ENCODE measurements at places on chromosomes 12 and 14.

DNA sequence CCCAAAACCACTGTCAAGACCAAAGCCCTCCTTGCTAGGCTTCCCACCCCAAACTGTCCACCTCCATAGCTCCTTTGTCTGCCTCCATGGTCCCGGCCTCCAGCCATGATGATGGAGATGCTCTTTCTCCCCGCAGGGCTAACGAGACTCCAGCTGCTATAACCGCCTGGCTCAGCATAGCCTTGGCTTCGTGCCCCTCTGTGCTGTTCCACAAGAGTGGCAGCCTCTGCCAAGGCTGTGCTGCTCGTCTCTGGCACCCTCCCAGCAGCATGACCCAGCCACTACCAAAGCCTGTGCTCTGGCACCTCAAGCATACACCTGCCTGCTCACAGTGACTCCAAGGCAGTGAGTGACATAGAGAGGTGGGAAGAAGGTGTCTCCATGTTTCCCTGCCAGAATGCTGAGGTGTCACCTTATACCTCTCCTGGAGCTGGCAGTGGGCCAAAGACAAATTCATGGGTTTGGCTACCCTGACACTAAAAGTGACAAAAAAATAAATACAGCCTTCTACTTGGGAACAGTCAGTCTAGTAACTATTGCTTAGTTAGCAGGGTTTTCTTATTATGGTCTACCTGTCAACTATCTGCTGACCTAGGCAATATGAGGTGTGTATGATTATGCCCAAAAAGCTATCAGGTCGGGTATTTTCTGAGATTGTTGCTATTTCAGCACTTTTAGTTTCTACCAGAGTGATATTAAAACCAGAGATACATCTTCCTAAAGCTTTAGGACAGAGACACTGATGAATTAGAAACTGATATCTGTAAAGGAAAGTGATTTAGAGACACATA, 16.1 kb upstream of the KRT73 start:
- no peak for DNase-seq

DNA sequence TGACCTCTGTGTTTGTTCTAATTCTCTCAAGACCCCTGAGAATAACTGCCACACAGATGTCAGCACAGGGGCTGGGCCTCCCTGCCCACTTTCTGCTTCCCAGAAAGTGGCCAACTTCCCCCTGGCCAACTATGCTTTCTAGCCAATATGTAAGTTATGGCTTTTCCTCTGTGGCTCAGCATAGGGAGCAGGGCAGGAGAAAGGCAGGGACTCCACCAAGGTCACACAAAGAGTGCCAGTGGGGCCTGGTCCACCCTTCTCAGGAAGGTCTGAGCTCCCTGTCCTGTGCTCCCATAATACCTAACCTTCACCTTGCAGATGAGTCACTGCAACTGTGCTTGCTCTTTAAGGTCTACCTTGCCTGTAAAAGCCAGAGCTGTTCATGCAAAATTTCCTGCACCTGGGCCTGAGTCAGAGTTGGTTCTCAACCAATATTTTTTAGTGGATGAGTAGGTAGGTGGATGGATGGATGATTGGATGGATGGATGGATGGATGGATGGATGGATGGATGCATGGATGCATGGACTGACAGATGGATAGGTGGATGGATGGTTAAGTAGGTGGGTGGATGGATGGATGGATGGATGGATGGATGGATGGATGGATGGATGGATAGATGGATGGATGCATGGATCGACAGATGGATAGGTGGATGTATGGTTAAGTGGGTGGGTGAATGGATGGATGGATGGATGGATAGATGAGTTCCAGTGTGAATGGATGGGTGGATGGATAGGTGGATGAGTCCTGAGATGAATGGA, 64.2 kb downstream of the DIO3 start:
- no peak for DNase-seq

- no peak for DNase-seq
Observed at GRCh38 chr14:23091294-23092225, 3.4 kb downstream of the ACIN1 start.

DNA sequence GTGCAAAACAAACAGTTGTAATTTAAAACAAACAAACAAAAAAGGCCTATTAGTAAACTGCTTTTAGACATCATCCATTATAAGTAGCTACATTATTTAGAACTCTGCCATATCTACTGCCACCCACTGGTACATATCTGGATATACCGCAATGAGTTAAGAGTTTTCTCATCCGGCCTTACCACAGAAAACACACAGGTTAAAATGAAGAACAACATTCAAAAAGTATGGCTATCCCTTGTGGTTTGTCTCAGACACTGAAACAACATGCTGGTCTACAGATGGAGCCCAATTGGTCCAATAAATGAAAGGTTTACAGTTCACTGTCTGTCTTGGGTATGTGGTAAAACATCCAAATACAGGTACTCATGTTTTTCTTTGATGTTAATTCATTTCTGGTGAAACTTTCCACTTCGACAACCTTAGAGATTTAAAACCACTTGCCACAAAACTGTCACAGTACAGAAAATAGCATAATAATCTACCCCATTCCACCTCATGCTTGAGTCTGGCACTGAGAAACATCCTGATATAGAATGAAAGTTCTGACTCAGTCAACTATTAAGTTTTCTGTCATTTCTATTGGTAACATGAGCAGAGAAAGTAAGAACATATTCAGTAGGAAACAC, 354.3 kb downstream of the CEP128 start:
- no peak for DNase-seq

- no peak for DNase-seq
Observed at GRCh38 chr14:69093631-69094421, 59.1 kb downstream of the DCAF5 start.

DNA sequence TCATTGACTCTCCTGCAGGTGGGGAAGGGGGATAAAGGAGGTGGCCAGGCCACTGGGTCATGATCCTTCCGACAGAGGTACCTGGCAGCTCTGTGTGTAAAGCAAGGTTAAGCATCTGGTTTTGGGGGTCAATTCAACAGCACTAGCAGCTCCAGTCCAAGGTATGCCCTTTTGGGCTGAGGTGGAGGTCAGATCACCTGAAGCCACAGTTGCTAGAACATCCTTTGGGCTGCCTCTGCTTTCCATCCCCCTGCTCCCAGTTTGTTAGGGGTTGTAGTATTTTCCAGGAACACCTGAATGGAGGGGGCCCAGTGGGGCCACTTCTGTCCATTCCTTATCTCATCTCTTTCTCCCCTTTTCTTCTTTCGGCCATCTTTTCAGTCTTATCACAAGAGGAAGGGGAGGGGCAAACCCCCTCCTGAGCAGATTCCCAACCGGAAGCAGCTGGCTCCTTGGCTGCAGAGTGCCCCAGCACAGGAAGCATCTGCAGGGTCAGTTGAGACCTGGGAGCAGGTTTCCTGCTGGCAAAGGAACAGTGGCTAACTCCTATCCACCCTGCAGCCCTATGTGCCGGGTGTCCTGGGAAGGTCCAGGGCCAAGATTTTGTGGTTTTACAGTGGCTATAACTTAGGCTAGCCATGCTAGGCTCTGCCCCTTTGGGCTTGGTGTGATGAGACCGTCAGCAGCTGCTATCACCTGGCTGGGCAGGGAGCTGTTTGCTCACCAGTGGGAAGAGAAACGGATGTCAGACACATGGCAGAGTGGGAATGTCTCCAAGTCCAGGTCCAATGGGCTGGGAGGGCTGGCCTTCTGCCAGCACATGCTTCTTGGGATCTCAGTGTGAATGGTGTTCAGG, 40.2 kb downstream of the SH2B3 start:
- no peak for DNase-seq

DNA sequence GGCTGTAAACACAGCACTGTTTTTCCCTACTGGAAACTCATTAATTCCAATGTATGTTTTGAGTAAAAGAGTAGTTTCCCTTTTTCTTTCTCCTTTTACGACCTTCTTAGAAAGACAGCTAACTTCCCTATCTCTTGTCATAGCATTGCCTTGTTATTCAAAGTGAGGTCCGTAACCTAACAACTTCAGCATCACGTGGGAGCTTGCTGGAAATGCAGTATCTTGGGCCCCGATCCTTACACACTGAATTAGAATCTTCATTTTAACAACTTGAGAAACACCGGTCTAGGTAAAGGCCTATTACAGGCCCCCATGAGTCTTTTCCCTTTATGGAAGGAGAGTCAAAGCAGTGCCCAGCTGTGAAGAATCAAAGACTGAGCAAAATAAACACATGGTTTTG, 230.7 kb upstream of the PRKD1 start:
- DNase-seq: no peak

GRCh38 chr12:90829044-90829443, 125.9 kb downstream of the CCER1 start:
- no peak for DNase-seq

- no peak for DNase-seq
Observed at GRCh38 chr14:41461380-41461779, 145.3 kb upstream of the LRFN5 start.

- no peak for DNase-seq
Observed at GRCh38 chr12:68100241-68100640, 59.3 kb downstream of the IFNG start.

DNA sequence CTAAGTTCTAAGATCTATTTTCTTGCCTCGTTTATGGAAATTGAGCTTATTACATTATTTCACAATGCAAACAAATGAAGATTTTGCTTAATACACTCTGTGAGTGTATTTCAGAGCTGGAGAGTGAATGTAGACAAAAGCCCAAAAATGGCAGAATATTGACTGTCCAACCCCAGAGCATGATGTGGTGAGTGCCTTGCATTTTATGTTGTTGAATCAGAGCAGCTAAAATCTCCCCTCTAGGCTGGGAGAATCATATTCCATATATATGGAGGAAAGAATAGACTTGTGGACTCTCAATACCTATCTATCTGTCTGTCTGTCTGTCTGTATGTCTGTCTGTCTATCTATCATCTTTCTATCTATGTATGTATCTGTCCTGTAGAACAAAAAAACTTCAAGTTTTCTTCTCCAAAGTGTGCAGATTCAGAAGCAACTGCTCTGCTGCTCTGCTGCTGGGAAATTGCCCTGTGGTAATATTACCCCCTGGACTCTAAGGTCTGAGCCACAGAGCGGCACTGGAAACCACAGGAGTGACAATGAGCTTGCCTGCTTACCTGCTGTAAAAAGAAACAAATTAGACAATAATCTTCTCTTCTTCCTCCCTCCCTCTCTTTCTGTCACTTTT, 209.4 kb upstream of the PRICKLE1 start:
- DNase-seq: no peak

DNA sequence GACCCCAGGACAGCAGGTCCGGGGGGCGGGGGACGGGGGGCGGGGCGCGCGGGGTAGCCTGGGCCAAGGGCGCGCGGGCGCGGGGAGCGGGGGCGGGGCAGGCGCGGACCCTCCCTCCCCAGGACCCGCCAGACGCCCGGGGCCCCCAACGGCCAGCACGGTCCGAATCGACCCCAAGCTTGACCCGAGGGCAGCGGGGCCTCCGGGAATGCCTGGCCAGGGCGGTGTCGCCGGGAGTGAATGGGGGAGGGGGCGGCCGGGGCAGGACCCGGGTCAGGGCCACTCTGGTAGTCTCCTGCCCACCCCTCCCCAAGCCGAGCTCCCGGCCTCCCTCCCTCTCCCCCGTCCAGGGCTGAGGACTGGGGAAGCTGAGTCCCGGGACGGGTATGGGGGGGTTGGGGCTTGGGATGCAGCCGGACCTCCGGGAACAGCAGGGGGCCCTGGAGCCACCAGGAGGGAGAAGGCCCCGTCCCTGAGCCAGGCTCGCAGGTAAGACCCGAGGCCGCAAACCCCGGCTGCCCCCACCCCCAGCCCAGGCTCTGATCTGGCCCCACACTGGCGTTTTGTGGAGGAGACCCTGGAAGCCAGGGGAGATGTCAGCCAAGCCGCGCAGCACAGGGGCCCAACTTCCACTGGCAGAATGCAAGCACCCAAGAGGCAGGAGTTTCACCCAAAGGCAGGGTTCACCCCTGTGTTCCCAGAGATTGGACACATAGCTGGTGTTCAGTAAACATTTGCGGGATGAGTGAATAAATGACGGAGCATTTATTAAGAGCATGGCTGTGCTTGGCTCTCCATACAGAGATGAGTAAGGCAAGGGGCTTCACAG, 545 bp upstream of the GALNT9 start:
- no peak for DNase-seq

DNA sequence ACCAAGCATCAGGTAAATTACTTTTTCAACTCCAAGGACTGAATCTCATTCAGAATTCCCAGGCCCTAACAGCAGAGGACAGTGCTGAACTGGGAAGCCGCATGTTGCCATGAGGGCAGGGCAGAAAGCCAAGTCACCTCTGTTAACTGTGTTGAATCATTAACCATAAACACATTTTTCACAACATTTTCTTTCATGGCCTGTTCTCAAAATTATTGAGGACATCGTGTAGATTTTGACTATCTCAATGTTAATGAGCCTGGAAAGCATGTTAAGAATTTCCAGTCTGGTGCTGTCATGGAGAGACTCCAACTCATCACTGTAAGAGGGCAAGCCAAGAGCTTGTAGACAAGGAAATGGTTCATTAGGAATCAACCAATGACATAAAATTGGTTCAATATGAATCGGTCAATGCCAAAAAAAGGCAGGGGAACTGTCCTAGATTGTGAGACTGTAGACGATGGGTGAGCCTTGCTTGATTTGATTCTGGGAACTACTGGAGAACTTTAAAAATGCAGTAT, 33.7 kb downstream of the CPM start:
- DNase-seq: no peak

GRCh38 chr12:89827592-89827991, 119.0 kb upstream of the ATP2B1 start:
- no peak for DNase-seq

DNA sequence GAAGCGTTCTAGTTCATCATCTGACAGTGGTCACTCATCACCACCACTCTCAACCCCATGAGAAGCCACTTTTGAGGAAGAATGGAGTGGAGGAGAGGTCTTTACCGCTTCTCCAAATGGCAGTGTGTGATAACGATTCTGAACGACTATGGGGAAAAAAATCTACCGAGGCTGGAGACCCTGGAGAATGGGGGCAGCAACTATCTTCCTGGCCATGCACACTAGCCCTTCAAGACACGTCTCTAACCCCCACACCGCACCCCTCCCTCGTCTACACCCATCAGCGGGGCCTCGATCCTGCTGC, 365 bp downstream of the ING4 start:
- no peak for DNase-seq

DNA sequence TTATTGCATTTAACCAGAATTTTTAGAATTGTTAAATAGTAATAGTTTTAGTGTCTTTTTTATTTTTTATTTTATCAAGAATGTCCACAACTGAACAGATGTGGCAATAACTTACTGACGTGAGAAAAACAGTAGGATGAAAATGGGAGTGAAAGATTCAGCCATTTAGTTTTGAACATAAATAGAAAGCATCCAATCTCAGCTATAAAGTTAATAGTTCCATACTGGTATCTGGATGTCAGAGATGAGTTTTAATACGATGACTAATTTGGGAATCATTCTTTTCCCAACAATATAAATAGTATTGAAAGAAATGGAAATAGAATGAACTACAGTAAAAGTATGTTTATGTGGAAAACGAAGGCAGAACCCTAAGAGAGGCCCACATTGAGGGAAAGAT, 159.4 kb downstream of the EPS8 start:
- DNase-seq: no peak

- DNase-seq: no peak
Observed at GRCh38 chr12:70427611-70428010, 61.5 kb downstream of the KCNMB4 start.

GRCh38 chr14:98984719-98985041, 287.3 kb downstream of the BCL11B start:
- DNase-seq: peak; percentile 18

GRCh38 chr14:65329911-65330310, 82.6 kb upstream of the FUT8 start:
- no peak for DNase-seq

All from stimulated activated CD4-positive, alpha-beta T cell treated with anti-CD3 and anti-CD28 coated beads, Interleukin-1b, Interleukin-23, amount 100 ng/mL, for 24 hours (primary cell).